Spinal cord (tissue), 10 donors: ENCODE measurements at places on chromosomes 1 and 21. TPM values are rescaled to one million over a fixed set of nuclear protein-coding genes. Genes with fewer than 3 reads are reported as not detected.

TMEM52 gene
- 2.2 TPM for total RNA-seq

YBX1 gene
- 455 TPM for total RNA-seq

PLA2G2C gene
- not detected for total RNA-seq

SELL gene
- total RNA-seq = 5.1 TPM

AQP10 gene
- total RNA-seq = 0.30 TPM

AMY2A gene
- total RNA-seq = not detected

LRRC52 gene
- total RNA-seq = 0.22 TPM

KCNA3 gene
- 11.5 TPM for total RNA-seq

COL18A1 gene
- 62.5 TPM for total RNA-seq

CNR2 gene
- total RNA-seq = 0.10 TPM

MATN1 gene
- total RNA-seq = 0.79 TPM

ANGPTL7 gene
- total RNA-seq = 6.1 TPM

THEM5 gene
- not detected for total RNA-seq

FCMR gene
- 1.3 TPM for total RNA-seq

OR10J1 gene
- not detected for total RNA-seq

ACTL8 gene
- not detected for total RNA-seq

FMN2 gene
- total RNA-seq = 78.7 TPM

PPM1J gene
- 5.0 TPM for total RNA-seq

FYB2 gene
- total RNA-seq = 2.4 TPM

BTBD19 gene
- total RNA-seq = 6.8 TPM

ATF6 gene
- total RNA-seq = 41.1 TPM

U2AF1 gene
- total RNA-seq = 25.7 TPM

S100A12 gene
- total RNA-seq = 87.6 TPM

GPR89A gene
- 48.1 TPM for total RNA-seq

RAB7B gene
- 5.4 TPM for total RNA-seq

COL9A2 gene
- 38.9 TPM for total RNA-seq

CCDC27 gene
- total RNA-seq = not detected

CYP4A22 gene
- 0.22 TPM for total RNA-seq

ARTN gene
- not detected for total RNA-seq

LCE1B gene
- not detected for total RNA-seq

C1orf53 gene
- 2.1 TPM for total RNA-seq

ZNHIT6 gene
- 20.2 TPM for total RNA-seq

NMNAT1 gene
- total RNA-seq = 12.0 TPM
